RKO (cell line): ENCODE measurements at places on chromosomes 4 and X.

DNA sequence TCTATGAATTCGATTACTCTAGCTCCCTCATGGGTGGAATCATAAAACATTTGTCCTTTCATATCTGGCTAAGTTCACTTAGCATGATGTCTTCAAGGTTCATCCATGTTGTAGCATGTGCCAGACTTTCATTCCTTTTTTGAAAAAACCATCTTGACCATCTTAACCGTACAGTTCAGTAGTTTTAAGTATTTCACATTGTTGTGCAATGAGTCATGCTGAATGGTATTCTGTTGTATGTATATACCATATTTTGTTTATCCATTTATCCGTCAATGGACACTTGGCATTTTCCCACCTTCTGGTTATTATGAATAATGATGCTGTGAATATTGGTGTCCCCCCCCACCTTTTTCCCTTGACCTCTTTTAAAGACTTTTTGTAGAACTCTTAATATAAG, 72.4 kb upstream of the TLR2 start:
- DNase-seq: no peak

DNA sequence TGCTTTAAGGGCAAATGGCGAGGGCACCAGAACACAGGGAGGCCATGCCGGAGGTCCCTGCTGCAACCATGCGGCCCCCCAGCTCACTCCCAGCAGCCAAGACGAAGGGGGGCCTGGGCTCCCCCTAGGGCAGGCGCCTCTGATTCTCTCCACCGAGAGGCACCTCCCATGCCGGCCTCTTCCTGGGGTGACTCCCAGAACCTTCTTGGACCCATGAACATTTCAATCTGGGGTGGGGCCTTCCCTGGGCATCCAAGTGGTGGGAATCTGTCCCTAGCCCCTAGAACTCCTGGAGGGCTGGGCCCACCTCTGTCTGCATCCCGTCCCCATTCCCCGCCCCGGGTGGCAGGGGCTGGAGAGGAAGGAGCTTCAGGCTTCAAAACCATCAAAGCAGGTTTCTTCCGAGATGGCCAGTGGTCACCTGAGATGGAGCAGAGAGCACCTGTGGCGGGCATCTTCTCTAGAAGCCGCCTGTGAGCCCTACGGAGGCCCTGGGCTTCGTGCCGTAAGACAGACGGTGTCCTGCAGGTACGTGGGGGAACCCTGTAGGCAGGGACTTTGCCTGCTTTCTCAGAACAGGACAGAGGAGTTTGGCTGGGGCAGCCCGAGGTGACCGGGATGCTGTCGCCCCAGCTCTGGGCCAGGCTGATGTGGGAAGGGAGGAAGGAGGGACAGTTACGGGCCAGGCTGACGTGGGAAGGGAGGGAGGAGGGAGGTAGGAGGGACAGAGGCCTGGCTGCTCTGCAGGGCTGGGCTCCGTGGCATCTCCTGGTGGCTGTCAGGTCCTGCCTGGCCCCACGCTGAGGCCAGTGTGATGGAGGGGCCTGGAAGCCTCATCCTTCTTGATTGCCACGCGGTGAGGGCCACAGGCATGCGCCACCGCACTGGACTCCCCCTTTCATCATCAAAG, 6.8 kb upstream of the SLC25A6 start:
- DNase-seq: no peak

- no peak for DNase-seq
Measured at GRCh38 chr4:47579235-47579634, 94.2 kb downstream of the ATP10D start.

GRCh38 chrX:28599957-28600356, 12.7 kb downstream of the IL1RAPL1 start:
- no peak for DNase-seq

GRCh38 chr4:97159625-97160024, 983.7 kb downstream of the STPG2 start:
- no peak for DNase-seq

DNA sequence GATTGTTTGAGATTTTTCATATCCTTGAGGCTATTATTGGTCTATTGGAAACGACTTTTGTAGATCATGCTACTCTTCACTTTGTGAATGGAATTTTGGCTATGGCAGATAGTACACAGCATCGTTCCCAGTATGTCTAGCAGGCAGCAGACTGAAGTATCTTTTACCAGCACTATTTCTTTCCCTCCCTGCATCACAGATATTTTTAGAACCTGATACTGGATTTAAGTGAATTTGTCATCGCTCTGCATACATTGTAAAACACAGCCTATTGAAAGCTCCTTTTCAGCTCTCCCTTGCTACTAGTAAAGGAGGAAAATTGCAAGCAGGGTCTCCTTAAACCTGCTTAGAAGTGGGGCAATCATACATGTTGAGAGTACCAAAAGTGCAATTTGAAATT, 133.6 kb downstream of the LUZP4 start:
- no peak for DNase-seq

DNA sequence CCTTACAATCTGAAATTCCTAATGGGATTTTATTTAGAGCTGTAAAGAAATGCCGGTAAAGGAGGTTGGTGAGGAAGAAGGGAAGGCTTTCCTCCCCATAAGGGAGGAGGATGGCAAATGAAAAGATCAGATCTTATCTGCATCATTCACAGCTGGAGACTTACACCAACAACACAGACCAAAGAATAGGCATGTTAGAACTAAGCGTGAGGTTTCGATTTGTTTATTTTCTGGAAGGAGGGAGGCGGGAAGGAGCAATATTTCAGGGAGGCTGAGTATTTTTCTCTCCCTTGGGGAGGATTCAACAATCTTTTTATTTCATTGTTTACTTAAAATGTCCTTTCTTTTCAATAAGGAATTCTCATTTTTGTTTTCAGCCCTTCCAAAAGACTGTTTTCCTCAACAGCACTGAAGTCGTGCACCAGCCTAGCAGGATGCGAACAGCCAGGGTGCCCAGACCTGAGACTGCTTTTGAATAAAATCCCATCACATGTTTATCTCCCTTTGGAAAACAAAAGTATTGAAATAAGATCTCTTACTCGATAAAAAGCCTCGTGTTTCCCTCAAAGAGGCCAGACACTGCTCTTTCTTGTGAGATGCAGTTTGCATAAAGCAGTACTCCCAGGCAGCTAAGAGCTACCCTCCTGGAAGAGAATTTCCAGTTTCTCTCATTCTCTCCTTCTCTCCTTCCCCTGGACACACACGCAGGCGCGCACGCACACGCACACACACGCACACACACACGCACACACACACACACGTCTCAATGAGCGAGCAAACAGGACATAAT, 236.1 kb downstream of the MGST2 start:
- DNase-seq: no peak
